NCI-H460 (cell line): ENCODE measurements at places on chromosomes 13 and 19.
A peak's percentile ranks its signal among the peaks of the same experiment; 100 is the strongest.

GRCh38 chr13:50587115-50587514 lies 256.4 kb downstream of the DLEU7 start:
- DNase-seq, result no peak

DNA sequence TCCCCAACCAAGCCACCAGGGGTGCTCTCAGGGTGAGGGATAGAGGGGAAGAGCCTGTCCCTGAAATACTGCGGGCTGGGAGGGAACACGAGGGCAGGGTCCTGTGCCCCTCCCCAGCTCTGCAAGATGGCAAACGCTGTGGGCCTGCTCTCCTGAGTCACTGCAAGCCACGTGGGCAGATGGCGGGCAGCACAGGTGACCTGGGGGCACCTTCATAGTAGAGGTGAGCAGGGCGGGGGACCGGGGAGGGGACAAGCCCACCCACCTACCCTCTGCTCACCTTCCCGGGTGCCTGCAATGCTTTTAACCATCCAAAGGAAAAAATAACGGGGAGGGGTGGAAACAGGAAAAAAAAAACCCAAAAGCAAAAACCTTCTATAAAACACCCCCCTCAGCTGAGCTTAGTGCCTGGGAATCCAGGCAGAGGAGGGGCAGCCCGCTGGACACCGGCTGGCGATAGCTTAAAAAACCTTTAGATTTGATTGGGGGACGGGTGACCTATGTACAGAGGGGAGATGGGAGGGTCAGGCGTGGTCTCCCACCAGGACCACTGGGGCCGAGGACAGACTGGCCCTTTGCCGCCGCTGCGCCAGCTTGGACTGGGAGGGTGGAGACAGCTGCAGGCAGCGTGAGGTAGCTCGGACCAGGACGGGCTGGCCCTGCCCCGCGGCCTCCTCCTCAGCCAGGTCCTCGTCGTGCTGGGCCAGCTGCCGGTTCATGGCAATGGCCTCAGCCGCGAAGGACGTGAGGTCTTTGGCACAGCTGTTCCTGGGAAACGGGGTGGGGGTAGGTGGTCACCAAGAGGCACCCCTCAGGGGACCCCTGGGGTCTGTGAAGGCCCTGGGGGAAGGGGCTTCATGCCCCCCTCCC lies 11.7 kb downstream of the MKNK2 start:
- DNase-seq, result no peak

- no peak for DNase-seq
Measured at GRCh38 chr19:45400192-45400591, 4.7 kb downstream of the PPP1R13L start.

GRCh38 chr19:50649433-50650391 lies at the start of gene C19orf81:
Gene C19orf81, plus strand, starts transcription at chr19:50649445. Its CDS starts 0 bp downstream, at chr19:50649445.
- DNase-seq, result no peak

GRCh38 chr13:106078191-106078590 lies 457.3 kb downstream of the EFNB2 start:
- no peak for DNase-seq

- no peak for DNase-seq
Measured at GRCh38 chr19:45488708-45489107, 8.1 kb downstream of the RTN2 start.

DNA sequence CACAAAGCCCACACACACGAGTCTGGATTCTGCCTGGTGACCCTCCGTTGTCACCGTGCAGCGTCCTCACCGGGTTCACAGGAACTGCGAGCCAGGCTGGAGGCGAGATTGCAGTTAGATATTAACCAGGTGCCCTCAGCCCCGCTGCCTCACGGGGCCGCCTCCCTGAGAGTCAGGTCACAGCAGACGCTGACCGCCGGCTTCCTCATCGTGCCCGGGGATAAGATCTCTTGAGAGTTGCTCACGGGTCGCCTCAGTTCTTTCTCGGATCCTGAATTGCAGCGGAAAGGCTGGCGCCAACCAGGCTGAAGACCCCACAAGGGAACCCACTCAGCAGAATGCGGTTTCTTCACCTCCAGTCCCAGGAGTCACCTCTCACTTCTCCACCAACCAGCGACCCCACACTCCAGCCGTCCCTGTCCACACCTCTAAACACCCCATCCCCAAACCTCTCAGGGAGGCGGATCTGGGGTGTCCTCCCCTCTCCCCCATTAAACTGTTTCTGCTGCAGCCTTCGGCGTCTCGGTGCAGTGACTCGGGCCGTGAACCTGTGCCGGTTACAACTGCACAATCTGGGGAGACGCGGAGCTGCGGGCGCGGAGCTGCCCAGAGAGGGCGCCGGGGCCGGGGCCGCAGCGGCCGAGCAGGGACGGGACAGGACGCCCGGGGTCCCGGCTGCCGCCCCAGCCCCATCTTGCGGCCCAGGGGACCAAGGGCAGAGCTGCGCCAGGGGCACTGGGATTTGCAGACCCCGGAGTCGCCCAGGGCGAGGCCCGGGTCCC lies 591 bp downstream of the ZNF823 start:
- DNase-seq, result no peak

DNA sequence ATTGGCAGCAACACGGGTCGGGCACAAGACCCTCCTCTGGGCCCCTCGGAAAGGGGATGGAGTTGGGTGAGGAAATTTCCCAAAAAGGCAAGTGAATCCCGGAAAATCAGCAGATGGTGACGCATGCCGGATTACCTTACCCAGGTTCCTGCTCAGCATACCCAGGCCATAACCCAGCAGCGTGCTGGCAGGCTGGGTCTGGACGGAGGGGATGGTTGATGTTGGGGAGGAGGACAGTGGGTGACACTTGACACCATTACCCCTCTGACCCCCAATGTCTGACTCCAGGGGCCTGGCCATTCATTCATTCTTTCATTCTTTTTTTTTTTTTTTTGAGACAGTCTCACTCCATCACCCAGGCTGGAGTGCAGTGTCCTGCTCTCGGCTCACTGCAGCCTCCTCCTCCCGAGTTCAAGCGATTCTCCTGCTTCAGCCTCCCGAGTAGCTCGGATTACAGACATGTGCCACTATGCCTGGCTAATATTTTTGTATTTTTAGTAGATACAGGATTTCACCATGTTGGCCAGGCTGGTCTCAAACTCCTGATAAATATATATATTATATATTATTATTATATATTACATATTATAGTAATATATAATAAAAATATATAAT lies 799 bp downstream of the PVR start:
- DNase-seq, result peak; percentile 4

DNA sequence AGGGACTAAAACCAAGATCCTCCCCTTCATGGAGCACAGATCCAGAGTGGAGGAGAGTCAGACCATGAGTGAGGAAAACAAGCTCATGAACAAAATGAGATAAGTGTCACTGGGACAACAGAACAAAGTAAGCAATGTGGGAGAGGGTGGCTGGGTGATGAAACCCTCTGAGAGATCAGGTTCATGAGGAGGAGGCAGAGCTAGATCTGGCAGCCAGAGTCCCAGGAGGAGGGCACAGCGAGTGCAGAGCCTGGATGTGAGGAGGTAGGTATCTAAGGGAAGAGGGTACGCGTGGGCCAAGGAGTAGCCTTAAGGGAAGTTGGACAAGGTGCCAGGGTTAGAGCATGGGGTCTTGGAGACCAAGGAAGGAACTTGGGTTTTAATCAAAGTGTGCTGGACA lies 1311.9 kb downstream of the UQCRFS1 start:
- no peak for DNase-seq

DNA sequence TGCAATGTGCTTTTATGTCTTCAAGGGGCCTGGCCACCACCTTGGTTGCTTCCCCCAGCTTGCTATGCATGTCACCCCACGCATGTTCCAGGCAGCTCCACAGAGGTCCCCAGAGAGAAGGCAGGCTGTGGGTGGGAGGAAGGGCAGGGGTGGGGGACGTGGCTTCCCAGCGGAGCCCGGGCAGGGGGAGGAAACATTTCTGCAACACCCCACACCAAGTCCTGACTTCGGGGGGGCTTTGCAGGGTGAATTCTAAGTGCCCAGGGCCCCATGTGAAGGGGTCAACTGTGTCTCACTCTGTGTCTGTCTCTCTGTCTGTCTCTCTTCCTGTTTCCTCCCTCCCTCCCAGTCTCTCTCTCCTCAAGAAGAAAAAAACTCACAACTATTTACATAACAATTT lies 39.6 kb downstream of the LTBP4 start:
- DNase-seq, result no peak

DNA sequence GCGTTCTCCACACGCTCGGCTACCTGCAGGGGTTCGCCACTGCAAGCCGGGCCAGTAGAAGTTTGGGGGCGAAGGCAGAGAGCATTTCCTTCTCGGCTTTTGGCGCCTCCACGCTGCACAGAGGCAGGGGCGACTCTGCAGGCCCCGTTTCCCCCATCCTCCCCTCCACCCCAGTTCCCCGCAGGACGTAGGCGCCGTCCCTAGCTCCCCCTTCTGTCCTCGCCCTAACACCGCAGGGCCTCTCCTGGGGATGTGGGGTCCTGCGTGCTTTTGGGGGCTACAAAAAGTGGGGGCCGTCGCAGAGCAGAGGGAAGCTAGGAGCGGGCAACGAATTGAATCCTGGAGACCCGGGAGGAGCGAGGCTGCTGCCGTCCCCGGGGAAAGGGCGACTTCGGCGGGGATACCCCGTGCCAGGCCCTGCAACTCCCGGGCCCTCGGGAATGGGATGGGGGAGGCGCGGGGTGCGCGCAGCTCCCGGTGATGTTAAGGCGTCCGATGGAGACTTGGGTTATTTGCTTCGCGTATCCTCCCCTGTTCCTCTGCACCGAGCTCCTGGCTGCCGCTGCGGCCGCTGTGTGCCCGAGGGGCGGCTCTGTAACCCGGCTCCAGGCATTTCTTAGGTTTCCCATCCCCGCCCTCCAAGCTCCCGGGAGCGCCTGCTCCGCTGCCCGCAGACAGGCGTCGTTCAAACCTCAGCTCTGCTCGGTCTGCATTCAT lies 255.9 kb upstream of the SOX21 start:
- DNase-seq, result no peak
